ENCODE measurements at places on chromosomes 16 and 17.

- DNase-seq = no peak
Measured at GRCh38 chr16:9499941-9500593, 408.6 kb downstream of the HAPSTR1 start.

DNA sequence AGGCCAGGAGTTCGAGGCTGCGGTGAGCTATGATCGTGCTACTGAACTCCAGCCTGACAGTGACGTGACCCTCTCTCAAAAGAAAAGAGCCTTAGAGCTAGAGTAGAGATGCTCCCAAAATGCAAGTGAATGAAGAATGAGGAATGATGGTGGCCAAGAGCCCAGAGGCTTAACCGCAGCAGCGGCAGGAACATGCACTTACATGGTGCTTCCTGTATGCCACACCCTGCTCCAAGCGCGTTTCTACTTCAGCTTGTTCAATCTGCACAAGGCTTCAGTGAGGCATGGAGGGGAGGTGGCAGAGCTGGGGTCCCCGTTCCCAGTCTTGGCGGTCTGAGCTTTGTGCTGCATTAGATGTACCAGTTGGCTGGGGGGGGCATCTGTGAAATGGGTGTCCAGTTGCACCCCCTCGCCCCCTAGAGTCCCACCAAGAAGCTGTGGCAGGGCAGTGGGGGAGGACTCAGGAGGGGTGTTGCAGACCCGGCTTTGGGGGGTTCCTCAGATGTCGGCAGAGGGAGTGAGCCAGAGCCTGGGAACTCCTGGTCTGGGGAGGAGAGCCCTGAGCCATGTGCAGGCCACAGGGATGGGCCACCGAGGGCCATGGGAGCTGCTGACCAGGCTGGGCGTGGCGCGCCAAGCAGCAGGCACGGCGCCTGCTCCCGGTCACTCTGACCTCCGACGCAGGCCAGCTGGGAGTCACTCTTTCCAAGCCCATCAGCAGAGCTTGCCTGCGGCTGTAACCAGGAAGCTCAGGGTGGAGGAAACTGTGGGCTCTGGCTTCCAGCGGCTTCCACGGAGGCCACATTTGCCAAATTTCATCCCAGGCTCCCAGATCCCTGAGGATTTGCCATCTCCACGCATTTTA is 260.1 kb downstream of the PARN start:
- DNase-seq = no peak

DNA sequence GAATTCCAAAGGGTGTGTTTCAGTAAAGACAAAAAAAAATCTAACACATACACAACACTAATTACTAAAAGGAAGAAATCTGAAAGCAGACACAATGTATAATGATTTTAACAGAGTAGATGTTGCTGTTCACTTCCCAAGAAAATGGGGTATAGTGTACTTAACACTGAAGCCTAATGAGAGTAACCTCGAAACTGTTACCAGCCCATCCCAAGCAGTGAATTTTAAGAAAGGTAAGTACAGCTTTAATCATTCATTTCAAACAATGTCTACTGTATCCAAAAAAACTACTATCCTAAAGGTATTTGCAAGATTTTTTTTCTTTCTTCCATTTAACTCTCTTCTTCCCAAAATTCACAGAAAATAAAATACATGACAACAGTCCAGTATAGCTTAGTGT is 8.3 kb downstream of the GRB2 start:
- DNase-seq = no peak

DNA sequence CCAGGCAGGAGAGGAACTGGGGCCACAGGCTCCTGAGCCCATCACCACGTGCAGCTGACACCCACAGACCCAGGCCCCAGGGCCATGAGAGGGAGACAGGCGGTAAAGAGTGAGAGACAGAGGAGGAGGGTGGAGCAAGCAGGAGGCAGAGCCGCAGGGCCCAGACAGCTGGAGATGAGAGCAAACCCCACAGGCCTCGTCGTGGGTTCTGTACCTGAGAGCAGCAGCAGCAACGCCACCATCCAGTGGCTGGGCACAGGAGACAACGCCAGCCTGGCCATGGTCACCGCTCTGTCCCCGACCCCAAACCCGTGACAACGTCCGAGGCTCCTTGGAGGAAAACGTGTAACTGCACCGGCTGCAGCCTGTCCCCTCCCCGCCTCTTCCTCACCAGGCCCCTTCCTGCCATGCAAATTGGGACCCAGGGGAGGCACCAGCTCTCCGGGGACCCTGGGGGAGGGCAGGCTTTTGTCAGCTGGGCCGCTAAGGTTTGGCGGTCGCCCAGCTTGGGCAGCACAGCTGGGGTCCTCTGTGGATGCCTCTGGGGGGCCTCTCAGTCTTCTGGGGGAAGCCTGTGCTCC is at the start of gene CD79B:
Gene CD79B, minus strand, starts transcription at position 351 of the 581 bp plus-strand sequence. Its CDS starts 70 bp downstream, at position 281.
- DNase-seq = peak; percentile 32

DNA sequence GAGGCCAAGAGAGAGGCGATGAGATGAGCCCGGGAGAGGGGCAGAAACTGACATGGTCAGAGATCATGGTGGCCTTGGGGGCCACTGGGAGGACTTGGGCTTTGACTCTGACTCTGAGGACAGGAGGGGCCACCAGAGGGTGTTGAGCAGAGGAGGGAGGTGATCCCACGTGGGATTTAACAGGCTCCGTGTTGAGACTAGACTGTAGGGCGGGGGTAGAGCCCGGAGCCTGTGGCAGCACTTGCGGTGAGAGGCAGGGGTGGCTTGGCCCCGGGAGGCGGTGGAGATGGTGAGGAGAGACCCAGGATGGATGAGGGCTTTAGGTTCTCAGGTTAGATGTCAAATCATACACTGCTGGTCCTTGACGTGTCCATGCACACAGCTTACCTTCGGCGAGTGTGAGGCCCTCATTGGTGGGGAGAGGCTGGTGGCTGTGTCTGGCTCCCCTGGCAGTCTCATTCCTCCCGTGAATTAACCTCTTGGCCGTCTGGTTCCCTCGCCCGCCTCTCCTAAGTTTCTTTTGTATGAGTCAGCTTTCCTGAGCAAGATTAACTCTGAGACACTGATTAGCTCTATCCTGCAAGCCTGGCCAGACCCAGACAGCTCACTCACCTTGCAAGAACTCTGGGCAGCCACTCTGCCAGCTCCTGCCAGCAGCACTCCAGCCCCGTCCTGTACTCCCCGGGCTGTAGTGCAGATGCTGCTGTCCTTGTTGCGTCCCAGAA is 39.7 kb downstream of the VPS35L start:
- DNase-seq = no peak

DNA sequence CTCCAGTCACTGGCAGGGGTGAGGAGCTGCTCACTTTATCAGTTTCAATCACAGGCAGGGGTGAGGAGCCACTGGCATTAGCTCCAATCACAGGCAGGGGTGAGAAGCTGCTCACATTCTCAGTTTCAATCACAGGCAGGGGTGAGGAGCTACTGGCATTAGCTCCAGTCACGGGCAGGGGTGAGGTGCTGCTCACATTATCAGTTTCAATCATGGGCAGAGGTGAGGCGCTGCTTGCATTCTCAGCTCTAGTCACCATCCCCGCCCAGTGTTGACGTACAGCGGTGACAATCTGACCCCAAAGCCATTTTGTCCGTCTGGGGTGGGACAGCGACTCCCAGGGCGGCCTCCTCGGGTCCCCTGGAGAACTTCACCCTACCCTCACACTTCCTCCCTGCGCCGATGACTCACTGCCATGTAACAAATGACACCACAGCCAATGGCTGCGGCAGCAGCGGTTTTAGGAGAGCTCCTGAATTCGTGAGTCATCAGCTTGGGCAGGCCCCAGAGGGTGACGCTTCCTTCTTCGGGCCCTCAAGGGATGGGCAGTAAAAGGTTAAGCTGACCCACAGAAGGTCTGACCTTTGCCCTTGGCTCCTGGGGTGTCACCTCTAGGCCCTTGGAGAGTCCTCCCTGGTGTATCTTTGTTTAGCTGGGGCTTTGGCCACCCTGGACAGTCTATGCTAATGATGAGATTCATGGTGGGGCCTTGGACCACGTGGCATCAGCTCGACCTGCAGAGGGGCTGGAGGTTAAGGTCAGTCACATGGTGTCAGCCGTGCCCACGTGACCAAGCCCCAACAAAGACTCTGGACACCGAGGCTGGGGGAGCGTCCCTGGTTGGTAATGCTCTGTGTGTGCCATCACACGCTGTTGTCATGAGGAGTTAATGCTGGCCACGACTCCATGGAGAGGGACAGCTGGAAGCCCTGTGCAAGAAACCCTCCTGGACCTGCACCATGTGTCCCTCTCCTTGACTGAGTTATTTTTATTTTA is 171.7 kb downstream of the C16orf95 start:
- DNase-seq = peak; percentile 1

DNA sequence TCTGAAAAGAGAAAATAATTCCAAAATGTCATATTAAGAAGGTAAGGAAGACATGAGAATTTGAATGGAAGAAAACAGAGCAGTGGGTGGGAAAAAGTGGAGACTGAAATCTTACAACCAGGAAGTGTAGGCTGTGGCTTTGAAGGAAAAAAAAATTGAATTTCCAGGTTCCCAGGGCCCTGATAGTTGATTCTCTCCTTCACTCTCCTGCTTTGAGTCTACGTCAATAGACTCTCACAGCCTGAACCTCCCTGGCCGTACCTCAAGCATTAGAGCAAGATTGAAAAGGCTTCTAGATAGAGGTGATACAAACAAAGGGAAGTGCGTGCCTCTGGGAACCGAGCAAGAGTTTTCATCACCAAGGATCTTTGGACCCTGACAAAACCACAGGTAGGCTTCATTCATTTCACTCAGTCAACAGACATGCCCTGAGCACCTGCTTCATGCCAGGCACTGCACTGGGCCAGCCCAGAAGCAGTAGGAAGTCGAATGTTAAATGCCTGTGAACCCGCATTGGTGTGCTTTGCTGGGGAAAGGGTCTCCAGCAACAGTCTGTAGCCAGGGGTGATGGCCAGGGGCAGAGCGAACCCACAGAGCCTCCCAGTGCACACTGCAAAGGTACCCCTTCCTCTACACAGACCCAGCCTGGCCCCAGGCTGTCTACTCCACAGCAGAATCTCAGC is 163.9 kb downstream of the SLC39A11 start:
- DNase-seq = no peak

GRCh38 chr16:55408661-55409060 is 70.3 kb upstream of the MMP2 start:
- no peak for DNase-seq

GRCh38 chr17:82803606-82804005 is 36.2 kb downstream of the ZNF750 start:
- no peak for DNase-seq

- no peak for DNase-seq
Measured at GRCh38 chr17:5695480-5695879, 111.2 kb upstream of the NLRP1 start.

DNA sequence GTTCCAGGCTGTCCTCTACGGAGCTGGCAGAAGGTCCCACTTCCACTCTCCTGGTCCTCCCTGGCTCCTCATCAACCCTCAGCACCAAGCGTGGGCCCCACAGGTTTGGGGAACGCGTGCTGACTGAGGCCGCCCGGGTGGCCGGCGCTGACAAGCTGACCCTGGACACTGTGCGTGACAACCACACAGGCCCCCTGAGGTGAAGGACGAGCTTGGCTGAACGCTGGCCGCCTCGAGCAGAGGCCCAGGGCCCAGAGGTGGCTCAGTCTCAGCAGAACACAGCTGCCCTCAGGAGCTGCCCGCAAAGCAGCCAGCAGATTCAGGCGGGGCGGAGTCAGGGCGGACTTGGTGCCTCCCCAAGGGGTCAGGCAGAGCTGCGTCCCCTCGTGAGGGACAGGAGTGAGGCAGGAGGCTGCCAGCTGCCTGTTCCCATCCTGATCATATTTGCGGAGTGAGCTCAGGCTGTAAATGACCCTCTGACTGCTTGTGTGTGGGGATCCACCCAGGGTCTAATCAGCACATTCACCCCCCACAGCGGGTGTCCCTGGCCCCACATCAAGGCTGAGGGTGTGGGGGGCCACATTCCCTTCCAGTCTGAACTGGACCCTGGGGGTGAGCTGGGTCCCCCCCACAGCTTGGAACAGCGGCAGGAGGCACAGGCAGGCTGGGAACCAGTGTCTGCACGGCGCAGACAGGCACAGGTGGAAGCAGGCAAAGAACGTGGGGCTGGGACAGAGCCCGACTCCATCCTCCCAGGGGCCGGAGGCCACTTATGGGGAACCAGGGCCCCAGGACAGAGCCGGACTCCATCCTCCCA is 105.1 kb upstream of the METRNL start:
- no peak for DNase-seq

GRCh38 chr17:65553646-65554552 is 7.5 kb downstream of the AXIN2 start:
- DNase-seq = no peak

DNA sequence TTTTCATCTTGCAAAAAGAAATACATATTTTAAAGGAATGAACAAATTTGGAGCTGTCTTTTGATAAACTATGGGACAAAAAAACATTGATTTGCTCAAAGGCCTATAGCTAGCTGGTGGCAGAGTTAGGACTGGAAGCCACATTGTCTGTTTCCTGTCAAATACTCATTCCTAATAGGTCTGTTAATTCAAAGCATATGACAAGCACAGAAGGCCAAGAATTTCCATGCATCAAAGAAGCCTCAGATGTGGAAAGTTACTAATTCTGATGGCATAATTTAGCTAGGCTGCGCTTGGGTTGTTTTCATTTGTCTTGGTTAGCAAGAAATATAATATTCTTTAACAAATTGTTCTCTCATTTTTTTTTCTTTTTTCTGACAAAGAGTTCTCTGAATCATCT is 98.0 kb downstream of the CDK5R1 start:
- no peak for DNase-seq

DNA sequence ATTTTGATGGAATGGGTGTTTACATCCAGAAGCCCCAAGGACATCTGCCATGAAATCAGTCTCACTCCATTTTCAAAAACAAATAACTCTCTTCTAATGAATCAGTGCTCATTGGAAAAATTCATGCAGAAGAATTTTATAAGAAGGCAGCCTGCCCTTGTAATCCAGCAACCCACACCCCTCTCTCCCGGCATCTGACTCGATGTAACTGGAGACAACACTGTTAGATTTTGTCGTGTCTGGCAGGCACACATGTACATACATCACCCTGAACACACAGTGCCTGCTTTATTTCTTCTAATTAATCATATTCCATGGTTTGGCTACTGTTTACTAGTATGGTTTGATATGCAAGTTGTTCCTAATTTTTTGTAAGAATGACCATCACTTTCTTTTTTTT is 11.9 kb upstream of the PLD6 start:
- DNase-seq = no peak

DNA sequence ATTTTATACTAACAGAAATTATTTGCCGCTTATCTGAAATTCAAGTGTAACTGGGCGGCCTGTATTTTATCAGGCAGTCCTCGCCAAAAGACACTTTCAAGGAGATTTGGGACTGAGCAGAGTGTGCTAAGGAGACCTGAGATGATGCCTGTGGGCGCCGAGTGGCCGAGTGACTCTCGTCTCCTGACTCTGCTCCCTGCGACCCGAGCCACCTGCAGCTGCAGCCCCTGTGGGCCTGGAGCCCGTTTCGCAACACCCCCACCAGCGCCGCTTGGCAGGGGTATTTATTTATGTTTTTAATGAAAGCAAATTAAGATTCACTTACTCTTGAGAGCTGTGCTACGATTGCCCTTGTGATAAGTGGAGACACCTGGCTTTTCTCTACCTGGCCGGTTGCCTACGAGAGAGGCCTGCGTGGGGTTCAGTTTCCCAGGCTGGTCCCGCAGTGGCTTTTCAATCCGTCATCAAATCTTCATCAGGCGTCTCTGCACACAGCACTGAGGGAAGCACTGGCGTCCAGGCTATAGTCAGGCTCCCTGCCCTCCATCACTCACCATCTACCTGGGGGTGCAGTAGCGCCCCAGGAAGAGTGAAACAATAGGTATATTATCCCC is 124.0 kb downstream of the SEC14L1 start:
- no peak for DNase-seq

Data from CD4-positive, alpha-beta T cell treated with Interleukin-2 at 100 ng/mL for 4 hours (primary cell).